ENCODE measurements at places on chromosomes 16 and 17. TPM values are rescaled to one million over a fixed set of nuclear protein-coding genes. Genes with fewer than 3 reads are reported as not detected.
A peak's percentile ranks its signal among the peaks of the same experiment; 100 is the strongest.

- DNase-seq = peak; percentile 71
Measured at GRCh38 chr17:40443196-40443987, at the start of gene IGFBP4. TSS of gene IGFBP4 (plus strand) at chr17:40443450. CDS start at chr17:40443736, 286 bp downstream.

GRCh38 chr17:17897442-17897841 lies 60.7 kb upstream of the SREBF1 start:
- no peak for DNase-seq

DNA sequence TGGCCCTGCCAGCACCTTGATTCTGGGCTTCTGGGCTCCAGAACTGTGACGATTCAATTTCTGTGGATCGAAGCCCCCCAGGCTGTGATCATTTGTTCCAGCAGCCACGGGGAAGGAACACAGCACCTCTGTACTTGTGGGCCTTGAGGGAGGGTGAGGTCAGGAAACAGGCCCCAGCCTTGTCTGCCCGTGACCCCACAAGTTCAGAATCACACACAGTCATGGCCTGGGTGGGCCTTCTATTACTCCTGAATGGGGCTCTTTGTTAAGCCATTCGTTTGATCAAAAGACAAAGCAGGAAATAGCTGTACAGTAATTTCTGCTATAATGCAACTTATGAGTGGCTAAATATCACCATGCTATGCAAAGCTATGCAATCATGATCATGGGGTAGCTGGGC lies 10.1 kb downstream of the ST6GALNAC2 start:
- no peak for DNase-seq

DNA sequence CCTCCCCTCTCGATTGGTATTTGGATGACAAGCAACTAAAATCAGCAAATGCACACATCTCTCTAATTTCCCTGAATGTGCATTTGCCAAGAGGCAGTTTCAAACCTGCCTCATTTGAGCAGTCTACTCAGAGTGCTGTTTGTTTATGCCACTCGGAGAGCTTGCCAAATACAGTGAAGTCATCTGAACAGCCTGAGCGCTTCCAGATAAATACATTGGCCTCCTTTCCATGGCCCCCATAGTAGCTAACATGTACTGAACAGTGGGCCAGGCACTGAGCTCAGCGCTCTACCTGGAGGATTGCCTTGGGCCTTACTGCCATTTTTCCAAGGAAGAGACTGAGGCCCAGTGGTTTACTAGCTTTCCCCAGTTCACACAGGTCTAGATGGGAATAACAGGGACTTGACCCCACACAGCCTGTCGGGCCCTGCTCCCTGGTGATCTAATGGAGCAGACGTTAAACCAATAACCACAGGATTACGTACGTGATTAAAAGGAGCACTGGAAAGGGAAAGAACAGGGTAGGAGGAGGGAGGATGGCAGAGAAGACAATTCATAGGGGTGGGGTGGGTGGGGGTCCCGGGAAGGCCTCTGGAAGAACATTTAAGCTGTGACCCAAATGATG lies 18.7 kb upstream of the ANKRD40CL start:
- DNase-seq = no peak

DNA sequence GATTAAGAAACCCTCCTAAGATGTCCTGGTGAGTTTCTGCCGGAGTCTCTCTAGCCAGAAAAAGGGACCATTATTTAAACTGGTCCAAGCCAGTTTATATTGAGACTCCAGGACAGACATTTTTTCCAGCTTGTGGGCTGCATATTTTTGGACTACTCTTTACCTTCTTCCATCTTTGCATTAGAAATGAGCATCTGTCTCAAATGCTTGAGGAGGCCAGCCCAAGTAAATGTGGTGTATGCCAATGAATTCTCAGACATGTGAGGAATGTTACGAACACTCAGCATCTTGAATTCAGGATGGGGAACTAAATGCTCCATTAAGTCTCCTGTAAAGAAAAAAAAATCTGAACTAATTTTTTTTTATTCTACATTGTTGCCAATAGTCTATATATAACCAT lies 18.4 kb downstream of the TUBD1 start:
- no peak for DNase-seq

DNA sequence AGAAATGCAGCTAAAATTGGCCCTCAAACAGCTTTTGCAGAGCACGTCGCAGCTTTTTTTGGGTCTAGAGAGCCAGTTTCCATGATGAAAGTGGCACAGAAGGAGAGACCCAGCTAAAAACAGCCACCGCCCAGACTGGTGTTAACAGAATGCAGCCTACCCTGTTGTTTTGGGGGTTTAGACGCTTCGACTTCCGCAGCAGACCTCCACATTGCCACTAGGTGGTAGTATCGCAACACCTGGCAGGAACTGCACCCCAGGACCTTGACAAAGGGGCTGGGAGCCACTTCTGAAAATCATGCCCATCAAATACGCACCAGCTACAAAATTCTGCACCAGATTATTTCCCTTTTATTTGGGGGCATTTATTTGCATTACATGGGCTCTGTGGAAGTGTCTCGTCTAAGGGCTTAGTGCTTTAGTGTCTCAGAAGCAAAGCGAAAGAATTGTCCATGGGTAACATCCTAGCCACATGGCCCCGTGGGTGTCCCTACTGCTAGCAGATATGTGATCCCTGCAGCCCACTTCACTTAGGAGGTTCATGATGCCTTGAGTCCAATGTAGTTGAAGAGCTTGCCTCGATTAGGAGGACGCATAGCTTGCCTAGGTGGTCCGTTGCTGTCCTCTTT lies 167.1 kb downstream of the HAPSTR1 start:
- peak; percentile 15 for DNase-seq

DNA sequence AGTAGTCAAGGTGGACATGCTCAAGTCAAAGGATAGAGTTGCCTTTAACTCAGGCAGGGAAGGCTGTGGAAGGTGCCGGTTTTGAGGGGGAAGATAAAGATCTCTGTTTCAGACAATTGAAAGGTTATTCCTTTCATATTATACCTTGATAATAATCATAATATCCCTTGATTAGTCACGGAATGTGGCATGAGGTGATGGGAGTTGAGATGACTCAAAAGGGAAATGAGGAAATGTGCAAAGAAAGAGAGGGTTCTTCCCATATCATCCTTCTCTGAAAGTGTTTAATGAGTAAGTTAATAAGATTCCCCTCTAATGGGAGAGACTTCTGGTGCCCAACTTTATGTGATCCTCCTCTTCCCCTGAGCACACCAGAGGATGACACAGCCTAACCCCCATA lies 43.1 kb upstream of the HS3ST2 start:
- no peak for DNase-seq

The ARL5C gene
- total RNA-seq = not detected

The AGRP gene
- total RNA-seq = not detected

The TUFM gene
- total RNA-seq = 149 TPM

The SP2 gene
- 0.03 TPM for total RNA-seq

The PRDM7 gene
- total RNA-seq = not detected

The RGS9 gene
- 38.8 TPM for total RNA-seq

The DVL2 gene
- total RNA-seq = 33.3 TPM

Measured in Caki2 (cell line).